ENCODE measurements at places on chromosomes 13 and 19.
A peak's percentile ranks its signal among the peaks of the same experiment; 100 is the strongest.

GRCh38 chr13:50713523-50714248 is 129.8 kb downstream of the DLEU7 start:
- DNase-seq = peak; percentile 34

- DNase-seq = no peak
These were observed 47.5 kb upstream of the NDUFS7 start for GRCh38 chr19:1336079-1336684.

DNA sequence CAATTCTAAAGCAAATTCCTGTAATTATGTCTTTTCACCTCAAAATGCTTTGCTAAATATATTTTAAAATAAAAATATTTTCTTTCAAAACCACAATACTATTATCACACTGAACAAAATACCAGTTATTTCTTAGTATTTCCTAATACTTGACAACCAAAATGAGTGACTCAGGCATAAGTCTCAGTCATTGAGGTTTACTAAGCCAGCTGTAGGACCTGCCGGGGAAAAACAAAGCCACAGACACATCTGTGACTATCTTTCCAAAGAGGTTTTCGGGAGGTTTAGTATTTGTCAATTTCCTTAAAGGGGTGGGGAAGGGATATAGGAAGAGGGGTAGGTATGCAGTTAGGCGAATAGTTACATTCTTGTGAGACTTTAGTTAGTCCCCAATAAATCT is 3.2 kb upstream of the ZNF235 start:
- DNase-seq = no peak

DNA sequence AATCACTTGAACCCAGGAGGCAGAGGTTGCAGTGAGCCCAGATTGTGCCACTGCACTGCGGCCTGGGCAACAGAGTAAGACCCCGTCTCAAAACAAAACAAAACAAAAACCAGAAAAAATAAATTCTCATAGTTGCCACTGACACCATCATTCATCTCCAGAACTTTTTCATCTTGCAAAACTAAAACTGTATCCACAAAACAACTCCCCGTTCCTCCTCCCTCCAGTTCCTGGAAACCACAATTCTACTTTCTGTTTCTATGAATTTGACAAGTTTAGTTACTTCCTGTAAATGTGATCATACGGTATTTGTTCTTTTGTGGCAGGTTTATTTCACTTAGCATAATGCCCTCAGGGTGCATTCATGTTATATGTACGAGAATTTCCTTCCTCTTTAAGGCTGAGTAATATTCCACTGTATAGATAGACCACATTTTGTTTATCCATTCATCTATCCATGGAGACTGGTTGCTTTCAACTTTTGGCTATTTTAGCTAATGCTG is 13.2 kb upstream of the ADGRE5 start:
- DNase-seq = peak; percentile 66

- no peak for DNase-seq
These were observed 1303.4 kb downstream of the PCDH9 start for GRCh38 chr13:65926750-65927171.

DNA sequence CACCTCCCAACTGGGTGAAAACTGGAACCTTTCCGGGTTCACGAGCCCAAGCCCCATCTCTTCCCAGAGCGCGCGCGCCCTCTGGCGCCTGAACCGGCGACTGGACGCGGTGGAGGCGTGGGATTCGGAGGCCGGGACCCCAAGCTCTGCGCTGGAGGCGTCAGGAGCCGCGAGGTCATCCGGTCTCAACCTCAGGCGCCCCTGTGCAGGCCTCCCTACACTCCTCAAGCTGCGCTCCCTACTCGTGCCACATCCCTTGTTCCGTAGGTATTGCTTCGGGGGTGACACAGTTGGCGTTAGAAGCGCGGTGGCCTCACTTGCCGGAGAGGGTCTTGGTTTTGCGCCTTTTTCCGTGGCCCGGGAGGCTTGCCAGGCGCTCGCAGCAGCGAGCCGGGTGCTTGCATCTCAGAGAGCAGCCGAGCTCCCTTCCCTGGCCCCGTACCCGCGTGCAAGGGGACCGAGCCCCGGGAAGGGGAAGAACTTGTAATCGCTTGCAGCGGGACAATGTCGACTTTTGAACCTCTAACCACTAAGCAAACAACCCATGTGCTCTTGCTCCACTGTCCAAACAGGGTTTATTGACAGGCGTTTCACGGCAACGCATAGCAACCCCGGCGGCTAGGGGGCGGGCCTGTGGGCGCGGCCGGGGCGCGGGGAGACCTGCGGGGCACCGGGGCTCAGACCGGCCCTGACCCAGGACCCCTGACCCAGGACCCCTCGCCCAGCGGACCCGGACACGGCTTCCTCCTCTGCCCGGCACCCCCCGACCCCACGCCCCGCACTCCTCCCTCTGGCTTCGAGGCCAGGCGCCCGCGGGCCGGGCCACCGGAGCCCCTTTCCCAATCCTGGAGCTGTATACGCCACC is 8.5 kb downstream of the CDX2 start:
- DNase-seq = no peak

DNA sequence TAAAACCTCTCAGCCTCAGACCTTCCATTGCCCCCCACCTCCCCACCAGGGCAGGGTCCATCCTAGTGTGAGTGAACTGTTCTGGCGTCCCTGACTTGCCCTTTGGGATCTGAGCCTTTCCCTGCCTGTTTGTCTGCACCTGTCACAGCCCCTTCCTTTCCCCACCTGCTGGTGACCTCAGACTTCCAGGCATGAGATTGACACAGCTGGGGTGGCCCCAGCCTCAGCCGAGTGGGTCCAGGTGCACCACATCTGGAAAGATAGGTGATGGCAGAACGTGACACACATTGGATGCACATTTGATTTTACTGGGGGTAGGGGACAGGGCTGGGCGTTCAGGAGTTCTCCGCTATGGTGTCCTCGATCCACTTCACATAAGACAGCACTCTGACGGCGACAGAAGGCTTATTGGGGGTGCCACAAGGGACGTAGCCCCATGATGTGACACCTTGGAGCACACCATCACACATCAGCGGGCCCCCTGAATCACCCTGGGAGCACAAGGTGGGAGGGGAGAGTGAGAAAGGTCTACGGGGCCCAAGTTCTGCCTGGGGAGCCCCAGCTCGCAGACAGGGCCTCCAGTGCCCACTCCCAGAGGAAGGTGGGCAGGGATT is 4.6 kb downstream of the KLK1 start:
- no peak for DNase-seq
